IPS DF 6.9 (cell line): ENCODE measurements at places on chromosomes 16 and 17.

GRCh38 chr16:1131378-1131994, 21.4 kb upstream of the CACNA1H start:
- DNase-seq: no peak

- no peak for DNase-seq
Measured at GRCh38 chr17:30824002-30824355, 513 bp downstream of the CRLF3 start.

GRCh38 chr17:68441070-68441770, 16.1 kb downstream of the WIPI1 start:
- no peak for DNase-seq

DNA sequence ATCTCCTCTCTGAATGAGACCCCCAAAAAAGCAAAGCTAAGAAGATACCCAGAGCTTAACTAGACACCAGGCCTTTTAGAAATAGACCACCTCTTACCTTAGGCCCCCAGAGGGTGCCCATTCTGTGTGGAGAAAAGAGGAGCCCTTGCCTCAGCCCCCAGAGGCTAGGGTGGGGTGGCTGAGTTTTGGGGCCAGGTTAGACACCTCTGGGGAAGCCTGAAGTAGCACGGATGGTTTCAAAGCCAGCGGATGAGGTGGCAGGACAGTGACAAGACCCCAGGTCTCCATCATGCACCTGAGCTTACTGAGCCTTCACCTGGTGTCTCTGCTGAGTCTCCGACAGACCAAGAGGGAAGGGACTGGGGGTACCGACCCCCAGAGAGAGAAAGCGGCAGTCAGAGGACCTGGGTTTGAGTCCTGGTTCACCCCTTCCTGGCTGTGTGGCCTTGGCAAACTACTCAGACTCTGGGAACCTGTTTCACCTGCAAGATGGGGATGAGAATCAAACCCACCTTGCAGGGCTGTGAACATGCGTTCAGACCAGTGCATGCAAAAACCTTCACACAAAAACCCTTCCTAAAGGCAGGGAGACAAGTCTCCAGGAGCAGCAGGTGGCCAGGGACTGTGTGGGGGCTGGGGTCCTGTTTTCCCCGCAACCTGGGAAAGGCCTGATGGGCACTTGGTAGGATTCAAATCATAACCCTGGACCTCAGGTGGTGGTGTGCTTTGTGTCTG, 7.7 kb downstream of the SCGB1C2 start:
- no peak for DNase-seq

DNA sequence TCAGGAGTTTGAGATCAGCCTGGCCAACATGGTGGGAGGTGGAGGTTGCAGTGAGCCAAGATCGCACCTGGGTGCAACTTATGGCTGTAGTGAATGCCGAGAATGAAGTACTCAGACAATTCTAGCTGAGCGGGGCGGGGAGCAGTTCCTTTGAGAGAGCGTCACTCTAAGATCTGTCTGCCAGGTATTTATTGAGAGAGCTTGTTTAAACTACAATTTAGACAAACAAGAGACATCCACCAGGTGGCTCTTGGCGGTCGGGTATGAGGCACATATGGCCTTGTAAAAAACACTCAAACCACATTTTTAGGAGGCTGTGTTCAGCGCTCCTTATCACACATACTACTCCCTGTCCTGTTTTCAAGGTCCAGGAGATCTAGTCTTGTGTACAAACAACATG, 40.6 kb upstream of the CDH1 start:
- no peak for DNase-seq

- DNase-seq: no peak
Measured at GRCh38 chr17:47807421-47807820, 14.2 kb downstream of the OSBPL7 start.

- no peak for DNase-seq
Measured at GRCh38 chr17:80763293-80763867, 218.7 kb downstream of the RPTOR start.

- DNase-seq: no peak
Measured at GRCh38 chr16:23227529-23227928, 45.0 kb downstream of the SCNN1G start.

DNA sequence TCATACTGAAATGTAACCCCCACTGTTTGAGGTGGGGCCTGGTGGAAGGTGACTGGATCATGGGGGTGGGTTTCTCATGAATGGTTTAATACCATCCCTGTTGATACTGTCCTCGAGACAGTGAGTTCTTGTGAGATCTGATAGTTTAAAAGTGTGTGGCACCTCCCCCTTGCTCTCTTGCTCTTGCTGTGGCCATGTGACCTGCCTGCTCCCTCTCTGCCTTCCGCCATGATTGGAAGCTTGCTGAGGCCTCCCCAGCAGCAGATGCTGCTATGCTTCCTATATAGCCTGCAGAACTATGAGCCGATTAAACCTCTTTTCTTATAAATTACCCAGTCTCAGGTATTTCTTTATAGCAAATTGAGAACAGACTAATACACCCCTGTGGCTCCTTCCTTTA, 40.6 kb downstream of the STAT3 start:
- DNase-seq: no peak

- DNase-seq: no peak
Measured at GRCh38 chr17:75854101-75854748, 910 bp downstream of the WBP2 start.

DNA sequence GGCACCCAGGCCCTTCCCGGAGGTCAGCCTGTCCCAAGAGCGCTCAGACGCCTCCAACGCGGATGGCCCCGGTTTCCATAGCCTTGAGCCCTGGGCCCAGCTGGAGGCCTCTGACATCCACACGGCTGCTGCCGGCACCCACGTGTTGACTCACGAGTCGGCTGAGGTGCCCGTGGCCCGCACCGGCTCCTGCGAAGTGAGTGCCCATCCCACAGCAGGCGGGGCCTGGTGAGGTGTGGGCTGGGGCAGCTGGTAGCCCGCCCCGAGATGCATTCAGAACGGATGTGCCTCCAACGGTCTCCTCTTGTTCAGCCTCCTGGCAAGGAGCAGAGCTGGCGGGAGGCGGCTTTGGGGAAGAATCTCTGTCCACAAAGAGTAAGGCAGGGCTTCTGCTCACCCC, 2.7 kb downstream of the WDR90 start:
- DNase-seq: no peak

DNA sequence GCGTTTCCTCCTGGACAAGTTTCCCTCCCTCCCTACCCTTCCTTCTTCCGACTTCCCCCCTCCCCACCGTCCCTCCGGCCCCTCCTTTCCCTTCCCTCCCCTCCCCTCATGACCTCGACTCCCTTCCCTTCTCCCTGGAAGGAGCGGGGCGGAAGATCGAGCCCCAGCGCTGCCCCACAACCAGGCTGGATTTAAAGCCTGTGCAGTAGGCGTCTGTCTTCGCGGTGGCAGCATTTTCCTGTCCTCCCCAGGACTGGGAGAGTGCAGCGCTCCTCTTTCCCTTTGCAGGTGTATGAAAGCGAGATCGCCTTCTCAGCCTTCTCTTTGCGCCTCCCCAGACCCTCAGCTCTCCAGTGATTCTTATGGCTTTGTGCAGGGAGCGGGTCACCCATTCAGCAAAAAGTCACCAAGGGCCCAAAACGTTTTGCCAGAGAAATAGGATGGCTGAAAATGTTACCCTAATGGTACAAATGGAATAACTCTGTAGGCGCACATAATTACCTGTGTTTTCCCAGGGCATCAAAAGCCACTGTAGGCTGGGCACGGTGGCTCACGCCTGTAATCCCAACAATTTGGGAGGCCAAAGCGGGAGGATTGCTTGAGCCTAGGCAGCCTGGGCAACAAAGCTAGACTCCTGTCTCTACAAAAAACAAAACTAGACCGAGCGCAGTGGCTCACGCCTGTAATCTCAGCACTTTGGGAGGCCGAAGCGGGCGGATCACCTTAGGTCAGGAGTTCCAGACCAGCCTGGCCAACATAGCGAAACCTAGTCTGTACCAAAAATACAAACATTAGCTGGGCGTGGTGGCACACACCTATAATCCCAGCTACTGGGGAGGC, 40.8 kb downstream of the SLFN12L start:
- no peak for DNase-seq

- DNase-seq: no peak
Measured at GRCh38 chr17:79861413-79862216, 22.4 kb upstream of the CBX4 start.

- DNase-seq: no peak
Measured at GRCh38 chr17:5607946-5608345, 23.6 kb upstream of the NLRP1 start.

GRCh38 chr17:31488264-31488981, 96.9 kb downstream of the RAB11FIP4 start:
- DNase-seq: no peak

DNA sequence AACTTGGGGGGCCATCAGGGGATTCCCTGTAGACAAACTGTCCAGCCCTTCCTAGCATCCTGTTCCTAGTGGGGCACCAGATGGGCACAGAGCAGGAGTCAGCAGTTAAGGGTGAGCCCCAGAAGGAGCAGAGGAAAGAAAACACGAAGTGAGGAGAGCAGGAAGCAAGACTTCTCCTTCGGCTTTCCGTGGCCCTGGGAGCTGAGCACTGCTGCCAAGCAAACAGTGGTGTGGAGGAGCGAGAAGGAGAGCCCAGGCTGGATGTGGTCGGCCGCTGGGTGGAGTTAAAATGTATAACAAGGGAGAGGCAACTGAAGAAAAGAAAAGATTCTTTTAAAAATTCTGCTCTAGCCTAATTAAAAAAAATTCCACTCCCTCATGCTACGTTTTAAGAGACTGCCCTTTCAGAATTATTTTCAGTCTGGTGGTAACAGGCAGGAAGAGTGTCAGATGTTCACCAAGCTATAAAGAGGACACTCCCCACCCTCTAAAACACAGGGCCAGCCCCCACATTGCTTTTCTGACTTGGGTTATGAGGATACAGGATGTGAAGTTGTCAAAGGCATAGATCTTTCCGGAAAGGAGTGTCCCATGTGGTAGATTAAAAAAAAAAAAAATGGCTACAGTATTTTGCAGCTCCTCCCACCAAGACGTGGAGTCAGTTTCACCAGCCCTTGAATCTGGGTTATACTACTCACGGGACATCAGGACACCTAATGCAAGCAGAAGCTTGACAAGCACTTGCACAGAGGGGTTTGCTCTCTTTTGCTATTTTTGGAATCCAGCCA, 74.9 kb upstream of the ZFHX3 start:
- DNase-seq: no peak

DNA sequence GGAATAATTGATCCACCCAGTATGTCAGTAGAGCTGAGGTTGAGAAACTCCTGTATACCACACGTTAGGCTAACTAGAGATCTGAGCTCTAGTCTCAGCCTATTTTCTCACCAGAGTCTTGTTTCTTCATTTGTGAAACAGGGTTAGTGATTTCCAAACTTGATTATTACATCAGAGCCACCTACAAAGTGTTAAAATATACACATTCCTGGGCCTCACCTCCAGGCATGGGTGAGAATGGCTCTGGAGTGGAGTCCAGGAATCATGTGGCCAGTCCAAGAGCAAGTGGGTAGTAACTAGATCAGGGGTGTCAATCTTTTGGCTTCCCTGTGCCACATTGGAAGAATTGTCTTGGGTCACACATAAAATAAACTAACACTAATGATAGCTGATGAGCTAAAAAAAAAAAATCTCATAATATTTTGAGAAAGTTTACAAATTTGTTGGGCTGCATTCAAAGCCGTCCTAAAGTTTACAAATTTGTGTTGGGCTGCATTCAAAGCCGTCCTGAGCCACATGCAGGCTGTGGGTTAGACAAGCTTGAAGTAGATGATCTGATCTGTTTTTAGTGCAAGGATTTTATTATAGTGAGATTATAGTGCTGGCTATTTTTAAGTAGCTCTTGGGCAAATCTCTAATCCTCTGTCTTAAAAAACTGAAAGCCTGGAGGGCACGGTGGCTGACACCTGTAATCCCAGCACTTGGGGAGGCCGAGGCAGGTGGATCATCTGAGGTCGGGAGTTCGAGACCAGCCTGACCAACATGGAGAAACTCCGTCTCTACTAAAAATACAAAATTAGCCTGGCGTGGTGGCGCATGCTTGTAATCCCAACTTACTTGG, 20.4 kb downstream of the PRCD start:
- no peak for DNase-seq
